ENCODE measurements at places on chromosomes 3 and 15.
A peak's percentile ranks its signal among the peaks of the same experiment; 100 is the strongest.

DNA sequence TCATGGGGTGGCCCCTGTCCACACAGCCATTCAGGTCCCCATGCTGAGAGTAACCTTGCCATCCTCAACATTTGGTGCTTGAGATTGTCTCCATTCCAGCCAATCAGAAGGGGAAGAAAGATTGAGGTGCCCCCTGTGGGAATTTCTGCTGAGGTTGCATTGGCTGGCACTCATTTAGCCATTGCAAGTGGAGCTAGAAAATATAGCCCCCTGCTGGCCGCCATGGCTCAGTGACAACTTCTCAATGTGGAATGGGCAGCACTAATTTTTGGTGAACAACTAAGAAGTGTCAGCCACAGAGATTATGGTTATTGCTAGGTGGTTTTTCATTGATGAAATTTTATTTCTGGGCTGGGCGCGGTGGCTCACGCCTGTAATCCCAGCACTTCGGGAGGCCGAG is 22.0 kb downstream of the COL6A6 start:
- DNase-seq = no peak

DNA sequence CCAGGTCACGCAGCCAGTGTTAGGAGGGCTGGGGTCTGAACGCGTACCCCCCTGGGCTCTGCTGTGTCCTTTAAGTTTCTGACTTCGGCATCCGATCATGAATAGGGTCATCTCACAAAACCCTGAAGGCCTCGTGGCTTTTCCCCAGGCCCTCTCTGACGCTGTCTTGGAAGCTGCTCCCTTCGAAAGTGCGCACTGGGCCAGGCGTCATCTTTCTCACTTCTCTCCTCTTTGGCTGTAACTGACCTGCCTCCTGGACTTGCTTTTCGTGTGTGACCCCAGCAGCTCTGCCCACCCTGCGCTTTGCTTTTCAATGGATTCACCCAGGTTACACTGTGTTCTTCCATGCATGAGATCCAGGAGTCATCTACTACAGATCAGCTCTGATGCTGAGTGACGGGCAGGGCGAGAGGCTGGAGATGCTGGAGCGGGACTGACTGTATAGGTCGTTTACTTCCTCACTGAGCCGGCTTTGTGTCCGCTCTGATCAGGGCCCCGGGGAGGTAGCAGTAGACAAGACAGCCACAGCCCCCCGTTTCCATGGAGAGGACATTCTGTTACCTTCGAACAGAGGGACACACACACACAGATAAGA is 45.0 kb upstream of the PCSK6 start:
- DNase-seq = peak; percentile 71

- no peak for DNase-seq
Observed at GRCh38 chr15:67511606-67512005, 9.3 kb upstream of the C15orf61 start.

DNA sequence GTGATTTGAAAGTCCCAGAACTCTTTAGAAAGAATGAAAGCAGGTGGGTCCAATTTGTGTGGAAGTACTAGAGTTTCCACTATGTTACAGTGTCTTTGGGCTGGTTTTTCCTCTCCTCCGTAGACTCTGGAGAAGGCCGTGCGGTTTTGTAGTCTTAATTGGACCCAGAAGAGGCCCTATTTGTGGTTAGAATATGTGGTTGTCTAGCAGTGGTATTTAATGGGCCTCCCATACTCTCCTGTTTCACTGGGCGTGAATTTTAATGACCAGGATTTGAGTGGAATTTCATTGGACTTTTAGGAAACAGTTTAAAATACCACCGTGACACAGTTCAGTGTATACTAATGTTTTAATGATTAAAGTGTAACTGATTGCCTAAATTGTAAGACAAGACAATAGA is 182.3 kb downstream of the BBX start:
- DNase-seq = no peak

- peak; percentile 97 for DNase-seq
Observed at GRCh38 chr15:101277038-101277822, at the start of gene SELENOS. Gene SELENOS (minus strand): TSS chr15:101277485. CDS start chr15:101277417, 68 bp downstream.

DNA sequence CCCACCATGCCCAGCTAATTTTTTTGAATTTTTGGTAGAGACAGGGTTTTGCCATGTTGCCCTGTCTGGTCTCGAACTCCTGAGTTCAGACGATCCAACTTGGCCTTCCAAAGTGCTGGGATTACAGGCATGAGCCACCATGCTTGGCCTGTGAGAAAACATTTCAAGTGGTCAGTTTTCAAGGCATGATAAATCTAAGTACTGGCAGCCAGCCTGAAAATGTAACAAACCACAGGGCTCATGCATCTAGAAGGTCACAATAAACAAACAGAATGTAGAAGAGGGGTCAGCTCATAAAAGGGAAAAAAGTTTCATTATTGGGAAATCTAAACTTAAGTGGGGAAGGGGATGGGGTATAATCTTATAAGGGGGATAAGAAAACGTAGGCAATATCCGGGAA is 39.9 kb downstream of the PPCDC start:
- no peak for DNase-seq

GRCh38 chr15:39501366-39502081 is 79.4 kb upstream of the THBS1 start:
- DNase-seq = no peak

- DNase-seq = no peak
Observed at GRCh38 chr15:85063088-85063487, 81.4 kb downstream of the PDE8A start.
